Omental fat pad (tissue), 4 donors: ENCODE measurements at places on chromosomes 3 and 15.

GRCh38 chr3:100893108-100893507 is 100.1 kb downstream of the ABI3BP start:
- DNase-seq, result no peak

- no peak for DNase-seq
Observed at GRCh38 chr3:169539856-169540255, 123.7 kb downstream of the MECOM start.

GRCh38 chr3:113132571-113132996 is 78.8 kb upstream of the BOC start:
- no peak for DNase-seq

GRCh38 chr3:50573566-50574443 is 4.5 kb downstream of the HEMK1 start:
- DNase-seq, result no peak

DNA sequence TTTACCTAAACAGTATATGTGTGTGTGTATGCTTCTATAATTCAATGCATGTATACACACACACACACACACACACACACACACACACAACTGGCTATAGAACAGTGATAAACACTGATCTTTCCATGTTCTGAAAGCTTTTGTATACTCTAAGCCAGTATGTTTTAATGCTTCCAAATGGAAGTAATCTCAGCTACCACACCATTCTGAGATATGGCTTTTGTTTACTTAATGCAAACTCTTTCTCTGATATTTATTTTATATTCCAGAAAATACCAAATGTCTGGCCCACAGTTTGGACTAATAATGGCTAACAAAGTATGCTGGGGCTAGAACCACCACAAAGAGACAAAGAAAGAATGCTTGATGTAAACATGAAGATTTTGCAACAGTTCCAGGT is 199.4 kb upstream of the ARHGEF26 start:
- DNase-seq, result no peak

- DNase-seq, result no peak
Observed at GRCh38 chr3:55655544-55655943, 168.4 kb upstream of the WNT5A start.

DNA sequence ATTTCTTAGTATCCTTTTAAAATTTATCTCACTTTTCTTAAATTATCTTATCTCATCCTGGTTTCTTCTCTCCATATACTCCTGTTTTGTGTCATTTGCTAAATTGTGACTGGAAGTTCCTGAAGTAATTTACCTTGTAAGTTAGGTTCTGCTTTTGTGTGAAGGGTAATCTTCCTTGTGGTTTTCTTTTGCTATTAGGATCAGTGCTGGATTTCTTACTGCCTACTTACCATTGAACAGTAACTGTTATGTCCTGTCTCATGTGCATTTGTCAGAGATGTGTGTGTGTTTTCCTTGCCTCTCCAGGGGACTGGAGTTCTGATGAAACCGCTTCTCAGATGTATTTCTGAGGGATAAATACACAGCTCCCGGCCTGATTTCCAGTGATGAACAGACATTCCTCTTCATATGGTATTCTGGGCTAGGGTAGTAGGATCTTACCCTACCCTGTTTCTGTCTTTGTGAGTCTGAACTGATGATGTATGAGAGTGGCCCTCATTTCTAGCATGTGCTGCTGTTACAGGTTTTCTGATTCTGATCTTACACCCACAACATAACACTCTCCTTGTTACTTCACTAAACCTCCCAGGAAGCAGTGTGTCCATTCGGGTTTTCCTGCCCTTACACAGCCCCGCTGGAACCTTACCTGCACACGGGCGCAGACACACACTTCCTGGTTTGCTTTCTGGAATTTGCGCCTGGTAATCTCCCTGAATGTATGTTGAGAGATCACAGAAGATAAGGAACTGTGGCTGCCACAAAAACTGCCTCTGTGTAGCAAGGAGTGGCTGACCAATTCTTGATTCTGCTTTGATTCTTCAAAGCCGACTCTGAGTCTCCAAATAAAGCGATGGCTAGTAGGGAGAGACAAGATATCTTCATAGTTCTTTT is 14.7 kb downstream of the PAK2 start:
- no peak for DNase-seq
